ENCODE measurements at places on chromosomes 12 and 14.

DNA sequence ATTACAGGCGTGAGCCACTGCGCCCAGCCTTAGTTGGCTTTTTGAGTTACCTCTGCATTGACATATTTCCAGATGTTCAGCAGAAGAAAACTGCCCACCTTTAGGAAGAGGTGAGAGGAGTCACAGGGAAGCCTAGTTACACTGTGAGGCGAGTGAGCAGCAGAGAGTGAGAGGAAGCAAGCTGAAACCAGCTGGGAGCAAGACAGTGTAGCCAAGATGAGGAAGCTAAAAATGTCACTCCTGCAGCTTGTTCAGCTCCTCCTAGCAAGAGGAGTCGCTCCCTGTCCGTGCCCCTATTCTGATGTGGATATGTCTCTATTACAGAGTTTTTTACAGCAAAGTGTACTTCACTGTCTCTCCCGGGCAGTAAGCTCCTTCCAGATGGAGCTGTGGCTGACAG, 127.6 kb downstream of the GXYLT1 start:
- no peak for DNase-seq

GRCh38 chr12:12806784-12807516, 6.2 kb upstream of the DDX47 start:
- no peak for DNase-seq

- DNase-seq = no peak
Measured at GRCh38 chr14:69101331-69101826, 51.5 kb downstream of the DCAF5 start.

DNA sequence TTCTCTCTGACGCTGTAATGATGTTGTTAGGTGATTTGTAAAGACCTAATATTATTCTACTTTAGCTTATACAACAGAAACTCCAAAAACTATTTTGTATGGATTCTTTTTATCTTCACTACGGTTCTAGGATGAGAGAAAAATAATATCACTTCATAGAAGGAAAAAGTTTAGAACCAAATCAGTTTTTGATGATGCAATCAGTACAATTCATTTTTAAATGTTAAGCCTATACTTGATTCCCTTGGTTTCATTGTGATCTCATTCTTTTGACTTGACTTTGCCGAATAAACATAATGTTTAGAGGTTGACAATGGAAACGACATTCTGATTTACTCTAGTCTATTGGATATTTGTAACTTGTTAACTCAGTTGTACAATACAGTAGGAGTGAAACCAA, 24.6 kb upstream of the ERGIC2 start:
- no peak for DNase-seq

DNA sequence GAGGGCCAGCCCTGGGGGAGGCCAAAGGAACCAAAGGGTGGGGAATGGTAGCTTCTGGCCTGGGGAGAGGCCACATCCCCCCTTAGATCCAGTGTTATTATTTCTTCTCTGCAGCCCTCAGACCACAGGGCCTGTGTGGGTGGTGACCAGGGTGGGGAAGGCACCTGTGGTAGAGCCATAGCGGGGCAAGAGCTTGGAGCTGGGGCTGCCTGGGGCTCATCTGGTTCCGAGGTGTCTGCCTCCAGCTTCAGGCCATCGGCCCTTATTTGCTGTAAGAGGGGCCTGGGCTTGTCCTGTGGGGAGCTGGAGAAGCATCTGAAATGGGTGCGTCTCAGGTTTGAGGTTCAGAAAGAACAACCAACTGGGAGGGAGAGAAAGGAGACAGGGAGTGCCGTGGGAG, 2.1 kb upstream of the B3GNT4 start:
- DNase-seq = no peak

DNA sequence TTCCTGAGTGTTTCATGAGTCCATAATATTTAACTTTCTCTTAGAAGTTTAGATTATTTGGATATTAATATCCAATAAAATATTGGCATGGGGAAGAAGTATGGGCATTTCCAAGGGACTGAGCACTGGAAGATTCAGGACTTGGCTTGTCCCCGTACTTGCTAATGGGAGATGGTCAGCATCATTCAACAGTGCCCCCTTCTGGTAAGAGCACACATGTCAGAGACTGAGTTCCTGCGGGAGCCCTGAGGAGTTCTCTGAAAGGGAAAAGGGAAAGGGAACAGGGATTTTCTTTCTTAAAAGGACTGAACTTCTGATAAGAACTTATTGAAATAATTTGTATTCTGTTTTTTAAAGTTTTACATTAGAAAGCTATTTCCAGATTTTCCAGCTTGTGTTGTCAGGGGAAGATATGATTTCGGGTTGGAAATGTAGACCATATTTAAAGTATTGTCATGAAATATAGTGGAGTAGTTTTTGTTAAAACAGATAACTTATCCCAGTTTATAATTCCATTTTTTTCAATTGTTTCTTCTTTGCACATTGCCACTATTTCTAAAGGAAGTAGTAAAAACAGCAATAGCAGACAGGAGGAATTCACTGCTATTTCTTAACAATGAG, 59.8 kb upstream of the C12orf71 start:
- no peak for DNase-seq

GRCh38 chr12:120229487-120230325, 28.8 kb upstream of the RPLP0 start:
- DNase-seq = no peak

DNA sequence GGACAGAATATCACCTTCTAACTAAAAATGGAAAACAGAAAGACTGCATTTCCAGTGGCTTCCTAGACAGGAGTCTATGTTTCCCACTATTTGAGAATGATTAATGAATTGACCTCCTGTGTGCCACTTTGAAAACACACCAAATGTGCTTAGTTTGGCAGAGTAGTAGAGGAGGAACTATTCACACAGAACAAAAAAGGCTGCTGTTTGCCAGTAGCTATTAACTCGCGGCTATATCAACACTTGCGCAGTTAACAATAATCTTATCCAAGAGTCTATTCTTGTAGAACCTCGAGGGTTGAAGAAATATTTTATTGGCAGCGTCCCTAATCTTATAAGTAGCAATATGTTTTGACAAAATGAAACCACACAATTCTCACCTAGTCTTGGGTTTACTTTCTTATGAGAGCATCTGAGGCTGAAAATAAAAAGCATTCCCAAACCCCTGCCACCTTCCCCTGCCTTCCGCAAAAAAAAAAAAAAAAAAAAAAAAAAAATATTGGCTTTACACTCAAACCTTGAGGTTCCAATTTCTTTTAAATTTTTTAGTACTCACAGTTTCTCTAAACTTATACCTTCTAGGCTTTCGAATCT, 127.3 kb upstream of the FLRT2 start:
- no peak for DNase-seq

GRCh38 chr12:121927813-121928212, 9.4 kb downstream of the CFAP251 start:
- DNase-seq = no peak

DNA sequence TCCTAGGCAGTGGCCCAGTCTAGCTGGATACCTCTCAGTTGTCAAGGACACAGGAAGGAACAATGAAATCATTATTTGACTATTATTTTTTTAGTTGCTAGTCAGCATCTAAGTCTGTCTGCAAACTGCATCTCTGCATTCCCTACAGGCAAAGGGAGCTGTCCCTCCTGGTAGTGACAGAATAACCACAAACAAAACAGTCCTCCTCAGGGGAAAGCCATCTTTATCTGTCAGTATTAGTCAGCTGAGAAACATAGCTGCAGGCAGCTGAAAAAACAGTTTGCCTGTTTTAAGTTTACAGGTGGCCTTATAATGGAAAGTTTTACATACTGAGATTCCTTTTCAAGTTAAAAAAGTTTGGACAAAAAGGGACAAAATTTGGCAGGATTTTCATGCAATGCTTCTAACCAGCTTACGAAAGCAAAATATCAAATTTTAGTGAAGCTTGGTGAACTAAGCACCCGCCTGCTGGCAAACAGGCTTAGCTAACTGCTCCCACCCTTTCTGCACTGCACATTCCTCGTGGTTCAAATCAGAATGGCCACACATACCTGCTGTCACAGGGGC, 29.5 kb downstream of the SLC25A21 start:
- no peak for DNase-seq

DNA sequence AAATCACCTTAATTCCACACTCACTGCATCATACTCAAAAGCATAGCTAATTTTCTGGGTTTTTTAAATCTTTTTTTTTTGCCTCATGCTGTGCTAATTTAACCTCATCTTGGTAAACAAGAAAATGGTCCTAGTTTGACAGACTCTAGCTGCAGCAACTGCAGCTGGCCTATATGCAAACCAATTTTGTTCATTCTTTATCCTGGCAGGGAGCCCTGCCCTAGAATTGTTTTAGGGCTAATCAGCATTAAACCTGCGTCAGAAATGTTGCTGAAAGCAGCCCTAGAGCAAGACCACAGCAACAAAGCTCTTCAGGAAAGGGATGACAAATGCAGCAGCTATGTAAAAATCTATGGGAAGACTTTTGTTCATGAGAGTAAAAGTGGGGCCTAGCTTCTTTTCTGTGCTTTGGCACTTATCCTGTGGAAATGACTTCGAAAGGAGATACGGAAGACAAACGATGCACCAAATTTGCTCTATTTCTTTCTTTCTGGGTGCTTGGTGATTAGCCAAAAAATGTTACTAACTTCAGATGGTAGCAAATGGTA, 72.2 kb downstream of the DENND5B start:
- no peak for DNase-seq

DNA sequence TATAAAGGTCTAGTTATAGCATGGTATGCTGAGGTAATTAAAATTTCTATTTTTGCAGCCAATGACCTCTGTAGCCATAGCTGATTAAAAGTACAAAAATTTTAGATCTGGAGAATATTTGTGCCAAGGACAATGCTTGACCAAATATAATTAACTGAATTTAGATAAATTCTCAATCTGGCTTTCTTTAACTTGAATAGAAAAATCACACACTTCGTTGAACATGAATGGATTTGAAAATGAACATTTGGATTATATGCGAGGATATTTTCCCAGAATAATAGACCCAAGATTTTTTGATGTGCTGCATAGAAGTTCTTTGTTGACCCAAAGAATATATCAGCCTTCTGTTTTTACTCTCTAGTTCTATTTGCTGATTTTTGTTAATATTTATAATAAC, 38.4 kb upstream of the G2E3 start:
- no peak for DNase-seq

- no peak for DNase-seq
Measured at GRCh38 chr14:91335191-91336092, 82.2 kb downstream of the CCDC88C start.

DNA sequence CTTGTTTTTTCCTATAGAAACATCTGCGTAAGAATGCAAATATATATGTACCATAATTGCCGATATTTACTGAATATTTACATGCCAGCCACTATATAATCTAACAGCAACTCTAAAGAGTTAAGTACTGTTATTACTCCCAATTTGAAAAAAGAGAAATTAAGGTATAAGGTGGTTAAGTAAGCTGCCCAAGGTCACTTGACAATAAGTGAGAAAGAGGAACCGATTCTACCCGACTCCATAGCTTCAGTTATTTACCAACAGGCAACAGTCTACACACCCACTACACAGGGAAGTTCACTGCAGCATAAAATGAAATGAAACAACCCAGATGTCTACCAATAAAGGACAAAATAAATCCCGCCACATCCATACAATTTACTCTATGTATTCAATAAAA, 1.1 kb downstream of the MIS18BP1 start:
- no peak for DNase-seq

DNA sequence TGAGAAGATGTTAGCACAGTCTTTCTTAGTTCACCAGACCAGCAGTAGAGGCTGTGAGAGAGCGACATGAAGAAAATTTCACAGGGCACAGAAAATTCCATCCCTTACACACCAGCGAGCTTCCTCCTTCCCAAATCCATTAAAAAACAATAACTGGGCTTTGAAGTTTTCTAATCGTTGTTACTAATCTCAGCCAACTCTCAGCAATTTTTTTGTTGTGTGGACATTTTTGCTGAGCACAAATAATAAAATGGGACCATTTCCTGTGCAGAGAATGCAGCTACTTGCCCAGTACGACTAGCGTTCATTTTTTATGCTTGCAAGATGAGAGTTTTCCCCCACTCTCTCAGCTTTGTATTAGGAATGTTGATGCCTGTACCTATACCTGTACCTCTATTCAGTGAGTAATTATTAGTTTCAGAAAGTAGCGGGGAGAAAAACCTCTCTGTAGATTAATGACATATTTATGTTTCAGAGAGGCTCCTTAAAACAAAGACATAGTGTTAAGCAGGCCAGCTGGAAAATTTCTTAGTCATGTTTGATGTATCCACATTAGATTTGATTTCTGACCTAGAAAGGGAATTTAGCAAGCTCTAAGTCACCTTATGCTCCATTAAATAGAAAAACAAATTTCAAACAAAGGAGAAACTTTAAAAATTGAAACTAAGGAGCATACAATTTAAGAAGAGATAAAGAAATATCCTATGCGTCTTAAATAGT, 146.5 kb downstream of the SRGAP1 start:
- no peak for DNase-seq

DNA sequence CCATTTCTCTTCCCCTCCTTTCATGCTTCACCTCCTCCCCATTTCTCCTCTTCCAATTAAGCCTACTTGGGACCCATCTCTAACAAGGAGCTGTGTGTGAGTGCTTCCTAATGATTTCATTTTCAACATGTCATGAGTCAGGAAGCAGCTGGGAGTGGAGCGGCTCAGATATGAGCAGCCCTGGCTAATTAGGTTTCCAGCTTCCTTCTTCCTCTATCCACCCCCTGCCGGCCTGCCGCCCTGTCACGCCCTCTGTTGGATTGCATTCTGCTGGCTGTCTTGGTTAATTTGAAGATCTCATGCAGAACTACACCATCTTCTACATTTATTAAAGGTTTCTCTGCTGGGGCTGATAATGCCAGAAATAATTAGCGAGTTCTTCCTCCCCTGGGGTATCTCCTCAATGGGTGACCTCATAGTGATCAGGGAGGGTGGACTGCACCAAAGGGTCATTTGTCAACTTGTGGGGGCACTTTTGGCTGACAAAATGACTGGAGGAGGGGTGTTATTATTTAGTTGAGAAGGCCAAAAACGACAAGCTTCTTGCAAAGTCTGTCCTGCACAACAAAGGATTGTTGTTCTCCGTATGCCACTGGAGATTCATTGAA, 300.9 kb upstream of the SRRM4 start:
- DNase-seq = no peak

- DNase-seq = no peak
Measured at GRCh38 chr14:69882915-69883314, 3.7 kb downstream of the SMOC1 start.

GRCh38 chr12:60138526-60138925, 542.7 kb downstream of the SLC16A7 start:
- DNase-seq = no peak

- no peak for DNase-seq
Measured at GRCh38 chr12:22899184-22899583, 274.2 kb downstream of the ETNK1 start.

DNA sequence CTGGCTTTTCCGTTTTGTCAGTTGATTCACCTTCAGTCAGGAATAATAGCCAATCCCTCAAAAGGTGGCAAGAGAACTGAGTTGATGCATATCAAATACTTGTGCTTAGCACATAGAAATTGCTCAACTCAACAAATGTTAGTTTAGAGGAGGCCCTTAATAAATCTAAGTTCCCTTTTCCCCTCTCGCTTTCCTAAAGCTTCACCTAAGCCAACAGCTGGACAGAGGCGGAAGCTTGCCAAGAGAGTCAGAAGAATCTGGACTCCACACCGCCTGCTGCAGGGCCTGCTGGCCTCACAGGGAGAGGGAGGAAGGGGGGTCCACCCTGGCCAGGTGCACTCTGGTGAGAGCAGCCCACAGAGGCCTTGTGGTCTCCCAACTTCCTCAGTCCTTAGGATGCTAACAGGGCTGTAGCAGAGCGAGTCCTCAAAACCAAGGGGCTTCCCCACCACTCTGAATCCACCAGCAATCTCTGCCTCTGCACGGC, 213.1 kb downstream of the CHST11 start:
- DNase-seq = no peak

Data from effector CD8-positive, alpha-beta T cell (primary cell).